Stimulated activated CD4-positive, alpha-beta T cell treated with anti-CD3 and anti-CD28 coated beads, TNF-alpha, amount 100 ng/mL, for 48 hours (primary cell): ENCODE measurements at places on chromosomes 5 and 9.

GRCh38 chr5:157740229-157740610 is 3.3 kb upstream of the LSM11 start:
- DNase-seq: no peak

DNA sequence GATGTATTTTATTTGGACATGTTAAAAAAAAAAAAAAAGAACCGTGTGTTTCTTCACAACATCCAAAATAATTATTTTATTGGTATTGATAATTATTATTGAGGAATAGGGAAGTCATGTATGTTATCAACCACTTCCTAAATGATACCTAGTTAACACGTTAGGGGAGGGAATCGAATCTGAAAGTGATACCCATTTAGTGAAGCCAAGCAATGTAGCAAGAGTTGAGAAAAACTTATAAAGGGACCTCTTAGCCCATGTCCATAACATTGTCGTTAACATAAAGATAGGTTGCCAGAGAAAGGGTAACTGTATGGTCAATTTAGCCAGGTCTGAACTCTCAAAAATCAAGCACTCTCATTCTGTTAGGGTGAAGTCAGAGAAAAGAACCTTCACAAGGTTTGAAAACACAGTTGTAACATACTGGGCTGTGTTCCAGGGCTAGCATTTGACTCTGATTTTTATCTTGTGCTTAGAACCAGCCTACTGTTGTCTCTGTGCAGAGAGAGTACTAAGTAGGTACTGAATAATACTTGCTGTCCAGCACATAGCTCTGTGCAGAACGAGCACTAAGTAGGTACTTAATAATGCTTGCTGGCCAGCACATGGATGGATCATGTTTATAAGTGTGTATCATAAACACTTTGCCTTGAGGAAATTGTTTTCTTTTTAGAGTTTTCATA is 60.4 kb downstream of the GHR start:
- no peak for DNase-seq

DNA sequence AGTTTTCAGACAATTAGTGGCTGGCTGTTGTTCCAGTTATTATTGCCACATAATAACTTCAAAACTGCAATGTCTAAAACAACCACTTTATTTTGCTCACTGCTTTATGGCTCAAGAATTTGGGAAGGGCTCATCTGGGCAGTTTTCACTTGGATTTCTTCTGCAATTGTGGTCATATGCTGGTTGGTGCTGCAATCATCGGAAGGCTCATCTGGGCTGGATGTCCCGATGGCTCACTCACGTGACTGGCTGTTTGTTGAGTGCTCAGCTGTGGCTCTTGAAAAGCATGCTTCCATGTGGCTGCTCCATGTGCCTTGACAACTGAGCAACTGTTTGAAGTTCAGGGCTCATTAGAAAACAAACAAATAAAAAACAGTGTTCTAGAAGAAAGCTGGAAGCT is 1032.5 kb downstream of the DTWD2 start:
- no peak for DNase-seq

GRCh38 chr5:7606840-7607465 is 211.0 kb downstream of the ADCY2 start:
- DNase-seq: no peak

DNA sequence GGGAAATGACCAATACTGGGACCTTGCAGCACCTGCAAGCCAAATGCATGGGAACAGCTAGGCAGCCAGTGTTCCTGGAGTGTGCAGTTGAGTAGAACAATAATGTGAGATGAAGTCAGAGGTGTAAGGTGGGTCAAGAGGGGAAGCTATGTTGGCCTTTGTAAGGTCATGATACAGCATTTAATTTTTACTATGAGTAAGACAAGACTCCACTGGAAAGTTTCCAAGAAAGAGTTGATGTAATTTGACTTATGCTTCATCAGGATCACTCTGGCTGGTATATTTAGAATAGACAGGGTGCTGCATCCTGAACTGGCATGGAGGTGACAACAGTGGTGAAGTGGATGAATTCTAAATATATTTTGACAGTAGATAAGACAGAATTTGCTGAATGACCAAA is 744.8 kb downstream of the KCTD16 start:
- DNase-seq: no peak

- DNase-seq: no peak
These were observed 1.8 kb downstream of the IRX1 start for GRCh38 chr5:3597167-3598007.

DNA sequence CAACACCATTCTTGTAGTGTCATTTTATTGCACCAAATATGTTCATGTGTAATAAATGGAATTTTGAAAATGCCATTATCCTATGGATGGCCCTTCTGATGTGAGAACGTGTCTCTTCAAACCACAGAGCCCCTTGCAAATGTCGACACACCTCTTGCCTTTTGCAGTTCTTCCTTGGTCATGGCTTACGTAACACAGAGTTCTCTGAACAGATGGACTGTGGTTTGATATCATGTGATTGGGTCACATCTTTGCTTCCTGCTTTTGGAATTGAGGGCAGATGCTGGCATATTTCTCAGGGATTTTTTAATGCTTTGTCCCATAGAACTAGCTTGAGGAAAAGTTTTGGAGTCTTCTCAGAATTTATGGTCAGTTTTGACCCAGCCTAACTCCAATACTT is 4.6 kb downstream of the TGFBR1 start:
- no peak for DNase-seq

DNA sequence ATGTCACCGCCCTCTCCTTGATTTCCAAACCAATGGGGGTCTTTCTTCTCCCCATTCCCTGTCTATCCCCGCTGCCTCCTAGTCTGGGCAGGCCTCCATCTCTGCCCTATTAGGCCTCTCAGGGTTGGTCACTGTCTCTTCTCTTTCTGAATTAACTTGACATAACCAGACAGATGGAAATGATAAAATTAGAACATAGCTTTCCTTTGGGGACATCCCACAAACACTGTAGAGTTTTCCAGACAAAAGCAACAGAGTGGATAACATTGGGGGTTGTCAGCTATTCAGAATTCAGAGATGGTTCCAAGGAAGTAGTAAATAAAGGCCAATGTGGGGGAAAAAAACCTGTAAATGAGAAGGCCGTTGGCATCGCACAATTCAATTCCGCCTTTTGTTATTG is 24.7 kb downstream of the LHX6 start:
- no peak for DNase-seq

GRCh38 chr5:112142769-112143270 is 276.3 kb downstream of the EPB41L4A start:
- no peak for DNase-seq

- no peak for DNase-seq
These were observed 372.8 kb upstream of the KLF4 start for GRCh38 chr9:107862323-107862722.
